Myocyte (in vitro differentiated cells): ENCODE measurements at places on chromosomes 7 and 10.

DNA sequence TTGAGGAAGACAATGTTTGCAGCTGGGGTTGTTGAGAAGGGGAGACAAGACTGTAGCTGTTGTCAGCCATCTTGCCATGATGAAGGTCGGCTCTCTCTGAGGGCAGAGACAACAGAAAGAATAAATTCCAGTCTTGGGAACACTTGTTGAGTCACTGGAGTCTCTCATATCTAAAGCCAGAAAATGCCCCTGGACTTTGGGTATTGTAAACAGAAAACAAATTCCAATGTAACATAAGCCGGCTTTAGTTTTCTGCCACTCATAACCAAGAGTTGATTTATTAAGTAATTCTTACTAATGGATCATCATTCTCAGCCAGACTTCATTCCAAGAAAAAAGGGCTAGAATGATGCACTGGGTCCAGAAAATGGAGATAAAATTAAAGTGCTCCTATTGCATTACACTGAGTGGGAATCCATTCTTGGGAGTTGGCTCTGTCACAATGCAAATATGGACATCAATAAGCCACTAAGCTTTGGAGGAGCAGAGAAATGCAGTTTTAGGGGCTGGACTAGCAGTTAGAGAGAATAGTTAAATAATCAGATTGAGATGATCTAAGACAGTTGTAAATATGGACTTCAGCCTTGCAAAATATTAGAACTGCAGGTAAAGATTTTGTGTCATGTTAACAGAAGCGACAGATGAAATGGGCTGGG lies 78.9 kb downstream of the ADAM12 start:
- peak; percentile 46 for DNase-seq

DNA sequence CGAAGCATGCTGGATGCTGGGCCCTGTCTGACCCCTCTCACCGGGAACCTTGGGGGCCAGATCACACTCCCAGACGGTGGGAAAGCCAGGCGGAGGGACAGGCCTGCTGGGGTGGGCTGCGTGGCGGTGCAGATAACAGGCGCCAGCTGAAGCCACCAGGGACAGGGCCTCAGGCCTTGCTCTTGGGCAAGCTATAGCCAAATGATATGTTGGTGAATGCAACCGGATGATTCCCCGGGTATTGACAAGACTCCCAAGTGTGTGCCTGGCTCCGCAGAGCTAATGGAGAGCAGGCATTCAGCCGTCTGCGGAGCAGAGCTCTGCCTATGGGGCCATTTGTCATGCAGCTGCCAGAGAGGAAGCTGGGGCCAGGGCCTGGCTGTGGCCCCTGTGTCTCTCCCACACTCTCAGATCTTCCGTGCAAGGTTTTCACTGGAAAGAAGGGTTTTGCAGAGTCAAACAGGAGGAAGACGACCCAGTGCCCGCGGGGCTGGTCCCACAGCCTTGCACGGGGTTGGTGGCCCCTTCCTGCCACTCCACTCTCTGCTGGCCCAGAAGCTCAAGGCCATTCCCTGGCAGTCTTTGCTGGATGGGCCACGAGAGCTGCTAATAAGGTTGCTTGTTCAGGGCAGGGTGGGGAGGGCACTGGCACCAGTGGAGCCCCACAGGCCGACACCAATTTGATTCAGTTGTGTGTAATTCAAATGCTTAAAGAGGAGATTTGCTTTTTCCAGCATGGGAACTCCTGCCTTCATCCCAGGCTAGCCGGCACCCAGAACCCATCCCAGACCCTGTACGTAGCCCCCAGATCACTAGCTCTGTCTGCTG lies 91.8 kb downstream of the PRKAG2 start:
- DNase-seq: no peak

- peak; percentile 75 for DNase-seq
Observed at GRCh38 chr7:34823650-34824258, 165.7 kb downstream of the NPSR1 start.

DNA sequence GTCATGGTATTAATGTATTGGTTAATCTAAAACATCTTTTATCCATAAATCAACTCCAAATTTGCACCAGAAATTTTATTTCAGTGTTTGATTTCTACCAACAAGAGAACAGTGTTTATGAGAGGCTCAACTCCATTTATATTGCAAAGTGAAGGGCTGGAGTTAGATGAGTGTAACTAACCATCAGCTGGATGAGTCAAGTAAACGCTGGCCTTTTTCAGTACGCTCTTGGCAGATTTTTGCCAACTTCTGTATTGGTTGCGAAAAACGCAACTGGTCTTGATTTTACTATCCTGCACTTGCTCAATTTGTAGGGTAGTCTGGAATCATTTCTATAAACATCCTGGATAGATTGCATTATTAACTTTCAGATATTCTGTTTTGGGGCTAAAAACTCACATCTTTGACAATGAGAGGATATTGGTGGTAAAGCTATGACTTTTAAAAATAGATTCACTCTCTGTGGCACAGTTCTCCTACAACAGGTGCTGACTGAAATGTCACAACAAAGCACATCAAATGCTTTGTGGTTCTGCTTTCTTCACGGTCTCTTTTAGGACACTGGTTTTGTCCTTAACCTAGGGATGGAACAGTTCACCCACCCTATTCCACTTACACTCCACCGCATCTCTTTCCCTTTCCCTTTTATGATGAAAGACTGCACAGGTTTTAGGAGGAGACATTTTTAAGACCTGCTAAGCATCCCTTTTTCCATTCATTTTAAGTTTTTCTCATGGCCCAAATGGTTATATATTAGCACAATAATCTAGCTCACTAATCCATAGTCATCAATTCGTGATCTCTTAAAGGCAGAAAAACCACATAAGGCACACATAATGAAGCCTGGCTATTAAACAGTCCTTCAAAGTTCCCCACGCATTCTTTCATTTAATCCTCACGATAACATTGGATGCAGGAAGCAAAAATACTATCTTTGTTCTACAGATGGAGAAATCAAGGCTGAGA lies 12.8 kb downstream of the CACNA2D1 start:
- peak; percentile 67 for DNase-seq

DNA sequence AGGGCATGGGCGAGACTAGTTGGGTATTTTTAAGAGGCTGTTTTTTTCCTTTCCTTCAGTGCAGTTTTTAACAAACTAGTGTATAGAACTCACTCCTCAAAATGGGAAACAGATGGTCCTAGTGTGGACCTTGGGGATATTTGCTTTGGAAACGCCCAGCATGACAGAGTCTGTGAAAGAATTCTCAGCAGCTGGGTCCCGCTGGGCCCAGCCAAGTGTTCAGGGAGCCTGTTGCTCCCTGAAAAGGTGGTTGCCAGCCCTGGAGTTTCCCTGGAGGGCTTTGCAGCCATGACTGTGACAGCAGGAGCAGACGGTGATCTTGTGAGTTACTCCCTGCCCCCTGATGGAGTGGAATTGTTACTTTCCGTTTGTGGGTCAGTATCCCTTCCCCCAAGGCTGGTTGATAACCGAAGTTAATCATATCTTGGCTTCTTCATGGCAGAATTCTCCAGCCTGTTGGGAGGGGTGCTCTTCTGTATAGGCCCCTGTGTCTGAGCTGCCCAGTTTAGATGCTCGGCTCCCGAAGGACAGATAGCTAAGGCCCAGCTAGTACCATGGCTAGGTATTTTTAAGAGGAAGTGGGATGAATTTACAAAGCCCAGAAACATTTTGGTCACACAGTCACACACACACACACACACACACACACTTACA lies 278.6 kb upstream of the HABP2 start:
- no peak for DNase-seq

GRCh38 chr10:62034096-62034640 lies 132.7 kb downstream of the ARID5B start:
- no peak for DNase-seq

- no peak for DNase-seq
Observed at GRCh38 chr10:119633538-119634218, 17.5 kb upstream of the BAG3 start.

DNA sequence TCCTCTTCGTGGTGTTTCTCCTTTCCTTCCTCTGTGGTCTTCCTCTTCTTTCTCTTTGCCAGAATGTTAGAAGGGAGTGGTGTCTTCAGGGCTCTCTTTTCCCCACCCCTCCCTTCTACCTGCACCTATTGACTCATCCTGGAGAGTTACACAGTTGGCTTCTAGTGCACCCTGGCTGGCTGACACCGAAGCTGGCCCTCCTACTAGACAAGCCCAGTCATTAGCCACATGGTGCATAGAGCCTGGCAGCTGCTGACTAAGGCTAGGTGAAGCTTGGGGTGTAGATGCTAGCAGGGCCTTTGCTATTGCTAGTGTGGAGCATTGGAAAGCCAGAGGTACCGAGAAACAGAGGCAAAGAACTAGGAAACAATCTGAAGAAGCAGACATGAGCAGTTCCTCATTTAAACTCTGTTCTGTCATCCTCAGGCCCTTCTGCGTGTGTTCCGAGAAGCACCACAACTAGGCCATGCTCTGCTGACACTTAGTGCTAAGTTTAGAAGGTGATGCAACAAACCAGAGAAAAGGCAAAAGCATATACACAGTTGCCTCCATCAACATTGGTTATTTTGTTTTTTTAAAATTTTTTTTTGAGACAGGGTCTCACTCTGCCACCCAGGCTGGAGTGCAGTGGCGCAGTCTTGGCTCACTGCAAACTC lies 213.9 kb downstream of the BAMBI start:
- DNase-seq: peak; percentile 75

- no peak for DNase-seq
Observed at GRCh38 chr10:10785627-10786026, 232.0 kb upstream of the CELF2 start.

GRCh38 chr10:42880255-42880620 lies 97.6 kb downstream of the BMS1 start:
- no peak for DNase-seq

- DNase-seq: no peak
Observed at GRCh38 chr10:50219646-50220045, 31.7 kb downstream of the ASAH2 start.

- no peak for DNase-seq
Observed at GRCh38 chr7:37481154-37481553, 32.5 kb upstream of the ELMO1 start.

- no peak for DNase-seq
Observed at GRCh38 chr10:3445648-3446047, 273.1 kb upstream of the PITRM1 start.

GRCh38 chr7:99267481-99267840 lies 5.2 kb upstream of the MYH16 start:
- DNase-seq: peak; percentile 71

- peak; percentile 74 for DNase-seq
Observed at GRCh38 chr10:44383749-44384600, 922 bp downstream of the CXCL12 start.

- no peak for DNase-seq
Observed at GRCh38 chr10:100817268-100817839, 72.0 kb downstream of the PAX2 start.

- DNase-seq: no peak
Observed at GRCh38 chr7:112770051-112770450, 20.1 kb downstream of the TMEM168 start.

GRCh38 chr7:131066635-131067034 lies 261.0 kb upstream of the MKLN1 start:
- DNase-seq: no peak

DNA sequence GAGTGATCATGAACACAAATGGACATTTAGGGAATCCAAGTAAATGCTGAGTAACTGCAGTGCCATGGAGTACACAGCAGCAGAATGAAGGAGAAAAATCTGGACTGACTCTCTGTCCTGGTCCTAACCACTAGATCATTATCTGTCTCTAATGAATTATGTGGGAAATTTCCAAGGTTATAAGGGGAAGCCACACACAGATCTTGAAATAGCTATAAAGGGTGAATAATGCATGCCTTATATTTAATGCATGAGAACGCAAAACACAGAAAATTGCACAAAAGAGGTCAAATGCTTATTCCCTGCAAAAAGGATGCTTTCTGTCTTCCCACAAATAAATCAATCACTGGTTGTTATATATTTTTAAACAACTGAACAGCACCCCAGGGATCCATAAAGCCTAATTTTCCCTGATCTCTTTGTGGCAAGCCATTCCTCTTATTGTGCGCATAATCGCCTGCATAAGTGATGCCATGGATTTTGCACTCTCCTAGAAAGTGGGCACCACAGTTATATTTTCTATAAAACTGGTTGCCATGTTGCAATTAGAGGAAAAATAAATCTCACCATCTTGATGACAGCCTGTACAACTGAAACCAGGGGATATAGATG lies 201.8 kb downstream of the XPNPEP1 start:
- no peak for DNase-seq
